ENCODE measurements at places on chromosomes 2 and 18.

GRCh38 chr2:217418090-217418489, 558.2 kb upstream of the TNP1 start:
- DNase-seq, result no peak

DNA sequence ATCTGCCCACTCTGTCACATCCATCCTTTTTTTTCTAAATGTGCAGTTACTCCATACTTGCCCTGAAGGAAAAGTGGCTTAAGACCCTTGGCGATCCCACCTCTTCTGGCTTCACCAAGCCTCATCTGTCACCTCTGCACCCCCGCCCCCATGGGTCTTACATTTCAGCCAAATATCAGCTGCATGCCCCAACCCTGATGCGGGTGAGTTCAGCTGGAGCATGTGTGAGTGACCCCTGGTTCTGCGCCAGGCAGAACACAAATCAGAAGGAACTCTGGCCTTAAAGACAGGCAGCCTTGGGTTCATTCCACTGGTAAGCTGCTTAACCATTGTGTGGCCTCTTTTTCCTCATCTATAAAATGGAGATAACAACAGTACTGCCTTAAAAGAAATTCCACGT, 194.7 kb downstream of the KLHL29 start:
- DNase-seq, result no peak

DNA sequence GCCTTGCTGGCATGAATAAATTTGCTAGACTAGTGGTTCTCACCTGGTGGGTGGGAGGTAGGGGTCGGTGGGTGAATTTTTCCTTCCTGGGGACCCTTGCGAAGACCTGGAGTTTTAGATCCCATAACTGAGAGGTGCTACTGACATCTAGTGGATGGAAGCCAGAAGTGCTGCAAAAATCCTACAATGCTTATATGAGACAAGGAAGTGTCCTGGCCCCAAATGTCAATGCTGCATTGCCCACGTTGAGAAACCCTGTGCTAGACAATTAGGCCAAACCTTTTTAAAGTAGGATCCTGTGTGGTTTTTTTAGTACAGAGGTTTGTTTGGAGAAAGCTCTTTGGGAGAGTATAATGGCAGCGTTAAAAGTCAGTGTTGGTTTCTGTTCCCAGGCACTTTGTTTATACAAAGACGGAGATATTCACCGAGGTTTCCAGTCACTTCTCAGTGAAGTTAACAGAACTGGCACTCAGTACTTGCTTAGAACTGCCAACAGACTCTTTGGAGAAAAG, 9.6 kb downstream of the SERPINB8 start:
- peak; percentile 68 for DNase-seq

DNA sequence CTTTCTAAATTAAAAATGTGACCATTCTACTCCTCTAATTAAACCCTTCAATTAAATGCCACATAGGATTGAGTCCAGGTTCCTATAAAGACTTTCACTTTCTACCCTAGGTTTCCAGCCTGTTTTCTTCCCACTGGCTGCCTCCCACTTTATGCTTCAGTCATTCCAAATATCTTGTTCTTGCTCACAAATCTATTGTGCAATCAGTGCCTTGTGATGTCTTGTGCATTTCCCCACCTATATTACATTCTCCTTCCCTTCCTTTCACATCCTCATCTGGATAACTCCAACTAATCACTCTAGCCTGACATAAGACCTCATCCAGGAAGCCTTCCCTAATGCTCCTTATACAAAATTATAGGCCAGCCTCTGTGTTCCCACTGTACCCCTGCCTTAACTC, 281.7 kb upstream of the LRATD1 start:
- no peak for DNase-seq

GRCh38 chr18:73897517-73897916, 250.1 kb downstream of the FBXO15 start:
- no peak for DNase-seq

DNA sequence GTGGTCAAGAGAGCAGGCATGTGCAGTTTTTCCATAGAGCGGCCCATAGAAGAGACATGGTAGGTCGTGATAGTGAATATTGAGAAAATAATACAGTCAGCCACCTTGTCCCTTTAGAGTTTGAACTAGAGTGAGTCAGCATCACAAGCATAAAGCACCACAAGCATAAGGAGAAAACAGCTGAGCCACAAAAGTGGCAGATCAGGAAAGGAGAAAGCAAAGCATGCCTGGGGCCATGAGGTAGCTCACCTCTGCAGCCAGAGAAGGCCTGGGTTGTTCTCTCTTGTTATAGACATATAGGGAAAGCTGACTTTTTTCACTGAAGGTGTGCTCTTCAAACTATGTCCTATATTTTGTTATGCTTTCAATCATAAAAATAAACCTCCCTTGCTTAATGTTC, 879.0 kb downstream of the DSC3 start:
- DNase-seq, result no peak

GRCh38 chr18:7079231-7079630, 38.4 kb downstream of the LAMA1 start:
- DNase-seq, result no peak

DNA sequence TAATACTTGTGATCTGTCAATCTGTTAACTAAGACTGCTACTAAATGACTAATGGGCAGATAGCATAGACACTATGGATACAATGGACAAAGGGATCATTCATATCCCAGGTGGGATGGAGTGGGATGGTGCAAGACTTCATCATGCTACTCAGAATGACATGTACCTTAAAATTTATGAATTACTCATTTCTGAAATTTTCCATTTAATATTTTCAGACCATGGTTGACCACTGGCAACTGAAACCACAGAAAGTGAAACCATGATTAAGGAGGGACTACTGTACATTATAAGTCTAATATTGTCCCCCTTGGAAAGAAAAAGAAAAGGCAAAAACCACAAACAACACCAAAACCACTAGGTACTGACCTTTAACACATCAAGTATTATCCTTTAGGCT, 247.0 kb upstream of the SYT4 start:
- no peak for DNase-seq

- no peak for DNase-seq
Observed at GRCh38 chr18:1350931-1351450, 446.3 kb downstream of the ADCYAP1 start.

- DNase-seq, result no peak
Observed at GRCh38 chr18:39166776-39167175, 1601.2 kb upstream of the CELF4 start.

GRCh38 chr2:225100269-225100668, 58.0 kb upstream of the DOCK10 start:
- DNase-seq, result no peak

- DNase-seq, result peak; percentile 92
Observed at GRCh38 chr2:159155791-159156190, 130.7 kb downstream of the WDSUB1 start.

- DNase-seq, result no peak
Observed at GRCh38 chr2:27796791-27797765, 25.6 kb downstream of the MRPL33 start.

DNA sequence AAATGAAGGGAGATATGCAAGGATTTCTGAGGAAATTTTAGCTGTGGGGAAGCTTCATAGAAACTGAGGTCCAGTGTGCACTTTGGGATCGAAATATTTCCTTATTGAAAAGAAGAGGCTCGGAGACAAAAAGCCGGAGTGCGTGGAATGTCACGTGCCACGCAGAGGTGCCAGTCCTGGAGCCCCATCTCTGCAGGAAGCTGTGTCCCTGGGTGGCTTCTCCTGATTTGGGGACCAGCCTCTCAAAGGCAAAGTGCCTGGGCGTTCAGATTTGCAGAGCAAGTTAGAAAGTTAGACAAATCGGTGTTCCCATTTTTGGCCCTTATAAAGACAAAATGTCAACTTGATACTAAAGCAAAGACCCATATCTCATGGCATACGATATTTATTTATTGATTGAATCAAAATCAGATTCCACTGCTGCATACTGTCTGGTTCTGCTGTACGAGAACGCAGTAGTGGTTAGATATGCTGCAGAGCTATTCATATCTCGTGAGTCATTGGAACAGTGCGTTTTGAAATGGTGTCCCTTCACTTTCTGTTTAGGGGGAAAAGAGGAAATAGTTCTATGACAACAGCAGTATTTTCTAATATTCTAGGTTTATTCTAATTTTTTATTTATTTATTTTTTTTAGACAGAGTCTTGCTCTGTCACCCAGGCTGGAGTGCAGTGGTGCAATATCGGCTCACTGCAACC, 9.1 kb upstream of the ATG16L1 start:
- peak; percentile 33 for DNase-seq

GRCh38 chr2:13193075-13193474, 476.3 kb downstream of the TRIB2 start:
- no peak for DNase-seq

DNA sequence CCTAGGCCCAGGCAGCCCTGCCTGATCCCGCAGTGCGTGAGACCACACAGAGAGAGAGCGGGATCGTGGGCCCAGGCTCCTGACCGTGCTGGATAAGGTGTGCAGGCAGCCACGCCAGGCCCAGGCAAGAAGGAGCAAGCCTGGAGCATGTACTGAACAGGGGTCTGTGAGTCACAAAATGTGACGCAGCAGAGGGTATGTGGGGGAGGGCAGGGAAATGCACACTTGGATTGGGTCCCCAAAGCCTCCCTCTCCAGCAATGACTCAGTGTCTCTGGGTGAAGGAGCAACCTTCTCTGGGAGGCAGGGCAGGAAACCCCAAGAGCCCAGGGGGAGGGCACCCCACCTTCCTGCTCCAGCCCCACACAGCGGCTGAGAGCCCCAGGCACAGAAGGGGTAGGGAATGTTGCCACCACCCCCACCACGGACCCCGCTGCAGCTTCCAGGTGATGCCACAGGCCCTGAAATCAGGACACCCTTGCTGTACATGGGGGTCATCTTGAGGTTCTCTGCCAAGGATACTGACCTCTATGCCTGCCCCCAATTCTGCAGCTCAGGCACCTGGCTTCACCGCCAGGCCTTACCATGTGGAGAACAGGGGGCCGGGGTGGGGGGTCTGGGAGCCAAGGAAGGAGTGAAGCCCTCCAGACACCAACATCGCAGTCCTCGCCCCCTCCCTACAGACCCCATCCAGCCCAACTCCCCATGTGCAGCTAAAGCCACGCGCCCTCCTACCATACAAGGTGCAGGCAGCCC, 1.3 kb upstream of the GPC1 start:
- DNase-seq, result no peak

- DNase-seq, result no peak
Observed at GRCh38 chr2:161613161-161613560, 11.1 kb upstream of the SLC4A10 start.

DNA sequence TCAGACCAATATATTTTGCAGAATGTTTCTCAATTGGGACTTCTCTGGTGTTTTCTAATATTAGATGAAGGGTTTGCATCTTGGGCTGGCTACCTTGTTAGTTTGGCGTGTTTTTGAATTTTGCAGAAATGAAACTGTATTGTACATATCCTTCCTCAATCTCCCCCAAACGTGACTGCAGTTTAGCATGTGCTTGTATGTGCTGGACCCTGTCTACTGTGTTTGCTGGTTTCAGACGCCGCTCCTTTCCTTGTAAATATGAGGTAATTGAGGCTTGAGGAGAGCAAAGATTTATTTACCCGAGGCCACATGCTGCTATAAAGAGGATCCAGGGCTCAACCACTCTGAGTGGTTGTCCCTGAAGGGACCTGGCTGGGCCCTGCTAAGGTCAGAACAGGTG, 57.2 kb downstream of the NGEF start:
- DNase-seq, result no peak

DNA sequence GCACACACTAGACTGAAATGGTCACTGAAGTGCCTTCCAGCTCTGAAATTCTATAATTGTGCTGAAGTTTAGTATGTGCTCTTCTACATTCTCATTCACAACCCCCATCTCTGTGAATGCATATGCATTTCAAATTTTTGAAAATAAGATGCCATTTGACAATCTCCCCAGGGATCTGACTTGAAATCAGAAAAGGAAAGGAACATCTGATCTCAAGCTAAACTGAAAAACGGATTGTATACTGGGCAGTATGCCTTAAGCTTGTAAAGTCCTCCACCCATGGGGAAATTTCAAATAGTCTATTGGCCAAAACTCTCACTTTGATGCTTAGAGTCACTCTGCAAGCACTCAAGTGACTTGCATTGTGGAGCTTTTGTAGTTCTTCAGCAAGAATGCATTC, 22.9 kb downstream of the FAP start:
- DNase-seq, result no peak

GRCh38 chr2:1754461-1755170, 10.3 kb upstream of the PXDN start:
- DNase-seq, result no peak

DNA sequence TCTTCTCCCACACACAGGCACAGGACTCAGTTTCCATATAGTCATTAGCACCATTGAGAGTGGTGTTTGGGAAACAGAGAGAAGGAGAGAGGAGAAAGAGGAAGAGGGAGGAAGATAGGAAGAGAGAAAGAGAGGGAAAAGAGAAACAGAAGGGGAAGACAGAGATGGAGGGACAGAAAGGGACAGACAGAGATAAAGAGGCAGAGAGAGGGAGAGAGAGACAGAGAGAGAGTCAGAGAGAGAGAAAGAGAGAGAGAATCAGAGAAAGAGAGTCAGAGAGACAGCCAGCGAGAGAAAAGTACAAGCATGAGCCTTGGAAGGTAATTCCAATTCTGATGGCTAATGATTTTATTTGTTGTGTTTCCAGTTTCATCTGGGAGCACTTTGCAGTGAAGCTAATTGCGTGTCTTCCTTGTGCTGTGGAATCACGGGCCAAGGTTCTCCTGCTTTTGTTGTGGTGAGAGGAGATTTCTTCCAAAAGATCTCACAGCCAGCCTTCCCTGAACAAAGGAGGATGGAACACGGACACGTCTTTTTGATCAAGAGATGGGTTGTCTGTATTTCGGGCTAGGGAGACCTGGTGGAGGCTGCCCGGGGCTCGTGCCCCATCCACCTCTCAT, 153.6 kb upstream of the TWIST2 start:
- no peak for DNase-seq

GRCh38 chr2:229261076-229261475, 10.0 kb downstream of the PID1 start:
- DNase-seq, result no peak

DNA sequence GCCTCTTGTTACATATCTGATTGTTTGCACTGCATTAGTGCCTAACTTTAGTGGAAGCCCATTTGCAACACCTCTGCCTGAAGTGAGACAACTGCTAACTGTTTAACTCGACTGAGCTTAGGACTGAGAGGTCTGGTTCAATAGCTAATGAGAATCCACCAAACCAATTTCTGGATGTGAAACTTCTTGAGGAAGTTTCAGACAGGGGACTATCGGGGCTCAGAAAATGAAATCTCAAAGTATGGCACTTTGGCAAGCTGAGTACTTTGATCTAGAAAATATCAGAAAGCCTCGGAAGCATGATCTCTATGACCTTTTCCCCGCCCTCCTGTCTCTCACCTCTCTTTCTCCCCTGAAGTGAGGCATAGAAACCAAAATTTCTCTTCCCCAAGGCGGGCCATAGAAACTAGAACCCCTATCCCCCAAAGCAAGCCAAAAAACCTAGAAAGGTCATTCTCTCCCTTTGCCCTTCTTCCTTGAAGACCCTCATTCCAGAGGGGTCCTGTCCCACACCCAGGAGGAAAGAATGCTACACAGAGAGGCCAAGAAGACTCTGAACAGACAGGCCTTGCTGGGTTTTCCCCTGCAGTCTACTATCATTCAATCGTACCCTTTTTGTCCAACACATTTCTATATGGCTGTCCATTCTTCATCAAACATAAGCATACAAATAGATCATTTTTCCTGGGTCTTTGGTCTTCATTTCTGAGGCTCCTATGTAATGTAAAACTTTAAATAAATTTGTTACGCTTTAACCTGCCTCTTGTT, 69.6 kb upstream of the CREB1 start:
- no peak for DNase-seq

- DNase-seq, result no peak
Observed at GRCh38 chr2:9380702-9381628, 42.4 kb downstream of the ITGB1BP1 start.

Data from small intestine (tissue), 16 donors.